Left ventricle myocardium inferior (tissue), 1 donor: ENCODE measurements at places on chromosomes 4 and X. TPM values are rescaled to one million over a fixed set of nuclear protein-coding genes. Genes with fewer than 3 reads are reported as not detected.

DNA sequence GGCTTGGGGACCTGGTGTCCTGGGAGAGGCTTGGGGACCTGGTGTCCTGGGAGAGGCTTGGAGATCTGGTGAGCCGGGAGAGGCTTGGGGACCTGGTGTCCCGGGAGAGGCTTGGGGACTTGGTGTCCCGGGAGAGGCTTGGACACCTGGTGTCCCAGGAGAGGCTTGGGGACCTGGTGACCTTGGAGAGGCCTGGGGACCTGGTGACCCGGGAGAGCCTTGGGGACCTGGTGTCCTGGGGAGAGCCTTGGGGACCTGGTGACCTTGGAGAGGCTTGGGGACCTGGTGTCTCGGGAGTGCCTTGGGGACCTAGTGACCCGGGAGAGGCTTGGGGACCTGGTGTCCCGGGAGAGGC lies 12.6 kb downstream of the SHOX start:
- no peak for DNase-seq

- DNase-seq = no peak
These were observed 72.1 kb upstream of the PRKG2 start for GRCh38 chr4:81287101-81287500.

Gene SPARCL1
- 292 TPM for total RNA-seq

Gene MAGEA10
- total RNA-seq = not detected

Gene MAGEB2
- total RNA-seq = not detected

Gene FRG2
- total RNA-seq = not detected

Gene KIAA0232
- 82.5 TPM for total RNA-seq

Gene AKAP14
- not detected for total RNA-seq

Gene NPNT
- 2.9 TPM for total RNA-seq

DNA sequence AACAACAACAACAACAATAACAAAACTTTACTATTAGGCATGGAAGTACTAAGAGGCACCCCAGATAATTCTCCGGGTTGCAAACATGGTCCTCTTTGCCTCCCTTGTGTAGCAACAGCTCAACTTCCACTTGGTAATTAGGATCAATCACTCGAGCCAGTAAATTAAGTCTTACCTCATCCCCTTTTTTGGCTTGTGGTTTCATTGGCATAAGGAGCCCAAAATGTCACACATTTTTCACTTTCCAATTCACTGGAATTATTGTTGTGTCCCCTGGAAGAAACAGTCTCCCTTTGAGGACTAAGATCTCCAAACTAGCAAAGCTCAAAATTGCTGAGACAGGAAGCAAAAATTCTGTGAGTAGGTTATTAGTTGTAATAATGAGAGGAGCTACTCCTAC lies 49.2 kb upstream of the HSD17B10 start:
- no peak for DNase-seq

DNA sequence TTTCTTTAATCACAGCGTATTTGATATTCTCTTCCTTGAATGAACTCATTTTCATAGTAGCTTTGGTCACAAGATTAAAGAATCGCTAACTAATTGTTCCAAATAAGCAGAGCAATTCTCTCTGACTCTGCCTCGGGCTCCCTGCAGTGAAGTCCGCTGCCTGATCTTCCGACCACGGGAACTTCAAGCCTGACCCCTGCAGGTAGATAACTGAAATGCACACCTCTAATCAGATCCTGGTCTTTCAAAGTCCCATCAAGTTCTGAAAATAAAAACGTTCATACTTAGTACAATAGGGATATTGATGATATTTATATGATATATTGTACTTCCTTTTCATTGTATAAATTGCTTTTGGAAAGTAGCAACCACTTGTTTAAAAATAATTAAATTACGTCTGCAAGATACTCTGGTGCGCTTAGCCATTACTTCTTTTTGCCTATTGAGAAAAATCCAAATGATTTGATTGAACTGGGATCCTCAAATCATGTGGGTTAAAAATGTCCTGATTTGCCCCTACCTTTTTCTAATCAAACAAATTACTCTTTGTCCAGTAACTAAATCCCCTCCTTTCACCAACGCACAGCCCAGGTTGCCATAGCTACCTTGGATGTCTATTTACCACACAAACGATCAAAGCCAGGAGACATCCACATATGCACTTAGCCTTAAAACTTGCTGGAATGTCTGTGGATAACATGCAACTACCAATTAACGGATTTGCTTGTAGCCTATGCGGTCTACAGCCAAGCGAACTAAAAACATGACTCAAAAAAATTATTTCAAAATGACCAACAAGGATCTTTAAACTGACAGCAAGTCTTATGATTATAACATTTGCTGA lies 4.2 kb downstream of the MID1 start:
- DNase-seq = no peak

- DNase-seq = peak; percentile 20
These were observed 90.8 kb upstream of the SHISA3 start for GRCh38 chr4:42306221-42307109.

DNA sequence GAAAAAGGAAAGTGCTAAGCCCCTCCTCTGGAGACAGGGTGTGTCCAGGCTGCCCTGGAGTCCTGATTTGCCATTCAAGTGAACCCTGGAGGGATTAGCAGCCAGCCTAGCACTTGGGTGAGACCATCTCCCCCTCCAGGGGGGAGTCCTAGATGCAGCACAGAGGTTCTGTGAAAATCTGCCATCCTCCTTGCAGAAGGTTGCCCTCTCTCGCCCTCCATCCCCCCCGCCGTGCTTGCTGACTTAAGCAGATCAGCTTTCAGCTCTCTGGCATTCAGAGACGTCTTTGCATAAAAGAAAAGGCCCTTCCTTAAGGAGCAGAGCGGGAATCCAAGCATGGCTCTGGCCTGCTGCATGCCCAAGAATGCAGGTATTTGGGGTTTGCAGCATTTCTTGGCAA lies 102.1 kb upstream of the SCML1 start:
- no peak for DNase-seq

- DNase-seq = no peak
These were observed 31.5 kb downstream of the NKX6-1 start for GRCh38 chr4:84467601-84468000.

Gene CFP
- total RNA-seq = 3.0 TPM

GRCh38 chr4:88645994-88646393 lies 51.6 kb downstream of the NAP1L5 start:
- DNase-seq = no peak

- no peak for DNase-seq
These were observed 52.9 kb downstream of the SUPT20HL2 start for GRCh38 chrX:24260842-24261550.

- DNase-seq = no peak
These were observed 77.2 kb upstream of the SLC34A2 start for GRCh38 chr4:25578432-25578831.

- peak; percentile 19 for DNase-seq
These were observed 552 bp downstream of the NKRF start for GRCh38 chrX:119605464-119606279.

- DNase-seq = no peak
These were observed 233.6 kb downstream of the STIM2 start for GRCh38 chr4:27094224-27094623.

- DNase-seq = peak; percentile 55
These were observed 236.9 kb downstream of the DCTD start for GRCh38 chr4:182680234-182680653.

DNA sequence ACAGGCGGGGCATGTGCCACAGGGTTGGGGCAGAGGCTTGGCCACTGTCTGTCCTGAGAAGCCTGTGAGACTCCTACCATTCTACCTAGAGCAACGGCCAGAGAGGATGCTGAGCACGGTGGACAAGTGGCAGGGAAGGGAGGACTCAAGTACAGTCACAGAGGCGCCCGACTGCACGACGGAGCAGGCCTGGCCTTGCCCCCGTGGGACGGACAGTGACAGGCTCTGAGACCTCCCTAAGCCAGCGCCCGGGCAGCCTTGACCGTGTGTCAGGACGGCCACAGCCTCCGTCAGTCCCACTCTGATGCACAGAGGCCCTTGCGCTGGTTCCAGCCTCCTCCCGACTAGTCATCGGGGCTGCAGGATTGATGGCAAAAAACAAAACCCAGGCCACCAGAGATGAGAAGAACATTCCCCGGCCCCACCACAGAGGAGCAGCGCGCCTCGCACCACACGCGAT lies 36.7 kb upstream of the MXD4 start:
- DNase-seq = no peak

DNA sequence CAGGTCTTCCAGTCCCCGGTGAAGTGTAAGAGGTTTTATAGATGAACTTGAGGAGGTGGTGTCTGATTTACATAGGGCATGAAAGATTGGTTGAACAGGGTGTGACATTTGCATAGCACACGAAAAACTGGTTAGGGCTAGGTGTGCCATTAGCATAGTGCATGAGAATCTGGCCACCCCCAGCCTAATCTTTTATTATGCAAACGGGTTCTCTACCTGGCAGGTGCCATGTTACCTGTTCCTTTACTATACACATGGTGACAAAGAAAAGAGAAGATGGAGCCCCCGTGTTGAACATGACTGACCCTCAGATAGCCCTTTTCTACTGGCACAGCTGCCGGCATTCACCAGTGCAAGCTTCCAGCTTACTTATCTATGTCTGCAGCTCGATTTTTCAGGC lies 71.0 kb downstream of the UCHL1 start:
- no peak for DNase-seq

GRCh38 chr4:6198278-6198677 lies 2.1 kb downstream of the JAKMIP1 start:
- no peak for DNase-seq

DNA sequence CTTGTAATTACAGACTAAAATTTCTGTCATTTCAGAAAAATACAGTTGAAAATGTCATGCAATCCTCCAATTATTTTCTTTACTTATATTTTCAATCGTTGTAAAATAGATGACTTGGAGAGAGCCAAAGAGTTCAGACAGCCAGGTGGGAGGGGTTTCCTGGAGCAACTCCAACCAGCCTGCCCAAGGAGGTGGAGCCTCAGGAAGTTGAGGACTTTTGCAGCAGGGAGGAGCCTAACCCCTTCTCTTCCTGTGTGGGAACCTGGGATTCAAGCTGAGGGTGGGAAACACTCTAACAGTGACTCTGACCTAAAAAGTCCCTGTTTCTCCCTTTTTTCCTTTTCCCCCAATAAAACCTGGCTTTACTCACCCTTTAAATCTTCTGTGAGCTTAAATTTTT lies 72.2 kb upstream of the GABRG1 start:
- no peak for DNase-seq

GRCh38 chr4:3707423-3708102 lies 58.6 kb upstream of the ADRA2C start:
- peak; percentile 7 for DNase-seq

Gene PRRG3
- 2.7 TPM for total RNA-seq

Gene VEGFC
- 7.5 TPM for total RNA-seq
